ENCODE measurements at places on chromosomes 13 and 19. TPM values are rescaled to one million over a fixed set of nuclear protein-coding genes. Genes with fewer than 3 reads are reported as not detected.

- DNase-seq: no peak
Observed at GRCh38 chr13:113209336-113209758, at the start of gene CUL4A. Gene CUL4A (plus strand): TSS chr13:113209613. CDS start chr13:113209628, 15 bp downstream.

Gene VSTM1
- not detected for total RNA-seq

Gene RPS28
- 1,057 TPM for total RNA-seq

Gene LPAR6
- 3.9 TPM for total RNA-seq

GRCh38 chr13:20049558-20050473 is 91.3 kb downstream of the ZMYM2 start:
- DNase-seq: no peak

DNA sequence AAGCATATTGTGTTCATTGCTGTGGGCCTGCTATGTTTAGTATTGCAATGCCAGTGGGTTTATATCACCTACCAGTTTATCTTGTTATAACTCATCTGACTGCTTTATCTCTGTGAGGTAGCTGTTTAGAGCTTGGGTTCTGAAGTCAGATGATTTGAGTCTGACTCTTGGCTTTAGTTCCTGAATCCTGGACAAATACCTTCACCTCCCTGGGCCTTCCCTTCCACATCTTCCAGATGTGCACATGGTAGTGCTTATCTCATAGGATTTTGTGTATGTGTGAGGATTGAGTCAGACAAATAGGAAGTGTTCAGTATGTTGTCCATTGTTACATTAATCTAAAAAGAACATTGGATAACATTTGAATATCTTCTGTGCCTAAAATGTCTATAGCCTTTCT is 63.5 kb upstream of the ANKRD10 start:
- DNase-seq: no peak

- no peak for DNase-seq
Observed at GRCh38 chr13:95842898-95843297, 166.0 kb downstream of the DNAJC3 start.

GRCh38 chr19:18291590-18292461 is 10.4 kb upstream of the JUND start:
- DNase-seq: no peak

Gene ZNF793
- total RNA-seq: 7.9 TPM

- no peak for DNase-seq
Observed at GRCh38 chr13:113001241-113002140, 32.5 kb downstream of the MCF2L start.

GRCh38 chr19:2037651-2038255 is 13.3 kb downstream of the MKNK2 start:
- DNase-seq: no peak

DNA sequence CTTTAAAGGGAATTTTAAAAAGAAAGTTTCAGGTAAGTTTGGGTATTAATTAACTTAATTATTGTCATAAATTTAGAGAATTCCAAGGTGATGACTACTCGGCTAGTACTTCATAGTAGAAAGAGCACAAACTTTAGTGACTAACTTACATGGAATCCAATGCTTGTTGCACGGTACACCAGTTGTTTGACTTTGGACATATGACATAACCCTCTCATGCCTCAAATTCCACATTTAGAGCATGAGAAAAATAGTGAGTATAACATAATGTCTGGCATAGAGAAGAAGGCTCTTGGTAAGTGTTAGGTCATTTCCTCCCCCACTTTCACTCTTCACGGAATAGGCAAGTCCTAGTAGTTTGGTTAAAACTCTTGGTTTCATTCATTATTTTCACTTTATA is 1249.4 kb upstream of the SLC10A2 start:
- DNase-seq: no peak

DNA sequence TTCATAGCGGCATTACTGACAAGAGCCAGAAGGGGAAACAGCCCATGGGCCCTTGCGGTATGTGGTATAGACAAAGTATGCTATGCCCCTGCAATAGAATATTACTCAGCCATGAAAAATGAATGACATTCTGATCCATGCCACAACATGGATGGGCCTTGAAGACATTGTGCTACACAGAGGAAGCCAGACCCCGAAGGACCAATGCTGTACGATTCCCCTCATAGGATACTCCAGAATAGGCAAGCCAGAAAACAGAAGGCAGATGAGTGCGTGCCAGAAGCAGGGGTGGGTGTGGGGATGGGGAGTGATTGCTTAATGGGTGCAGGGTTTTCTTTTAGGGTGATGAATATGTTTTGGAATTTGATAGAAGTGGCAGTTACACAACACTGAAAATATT is 342.0 kb downstream of the TEX29 start:
- no peak for DNase-seq

Gene UQCR11
- total RNA-seq: 190 TPM

DNA sequence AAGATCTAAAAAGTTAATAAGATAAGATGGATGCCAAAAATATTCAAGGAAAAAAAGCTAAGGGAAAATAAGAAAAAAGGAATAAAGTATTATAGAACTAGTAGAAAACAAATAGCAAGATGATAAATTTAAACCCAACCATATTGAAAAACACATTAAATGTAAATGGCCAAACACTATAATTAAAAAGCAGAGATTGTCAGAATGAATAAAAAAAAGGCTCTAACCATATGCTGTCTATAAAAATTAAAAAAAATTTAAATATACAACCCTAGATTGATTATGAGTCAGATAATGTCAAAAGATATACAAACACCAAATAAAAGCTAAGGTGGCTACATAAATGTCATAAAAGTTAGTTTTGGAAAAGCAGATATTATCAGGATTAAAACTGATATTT is 617.5 kb upstream of the SGCG start:
- DNase-seq: no peak

DNA sequence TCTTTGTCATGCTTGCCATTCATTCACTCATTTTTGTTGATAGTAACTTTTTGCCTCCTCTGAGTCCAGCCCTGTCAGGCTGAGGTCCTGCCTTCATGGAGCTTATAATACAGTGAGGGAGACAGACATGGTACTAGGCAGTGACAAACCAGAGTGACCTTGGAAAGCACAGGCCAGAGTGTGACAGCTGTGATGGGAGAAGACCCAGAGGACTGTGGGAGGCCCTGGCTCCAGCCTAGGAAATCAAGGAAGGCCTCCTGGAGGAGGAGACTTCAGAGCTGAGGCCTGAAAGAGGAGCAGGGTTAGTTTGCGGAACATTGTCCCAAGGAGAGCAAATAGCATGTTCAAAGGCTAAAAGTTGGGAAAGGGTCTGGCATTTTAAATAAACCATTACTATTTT is 20.5 kb downstream of the PAK4 start:
- no peak for DNase-seq

Gene OR1I1
- not detected for total RNA-seq

- DNase-seq: no peak
Observed at GRCh38 chr13:106498158-106498557, 37.3 kb downstream of the EFNB2 start.

GRCh38 chr13:36297366-36298338 is at the start of gene CCDC169:
Gene CCDC169 (minus strand): TSS chr13:36297814. CDS start chr13:36297719, 95 bp downstream.
- DNase-seq: peak; percentile 94

Gene TTC9B
- total RNA-seq: not detected

DNA sequence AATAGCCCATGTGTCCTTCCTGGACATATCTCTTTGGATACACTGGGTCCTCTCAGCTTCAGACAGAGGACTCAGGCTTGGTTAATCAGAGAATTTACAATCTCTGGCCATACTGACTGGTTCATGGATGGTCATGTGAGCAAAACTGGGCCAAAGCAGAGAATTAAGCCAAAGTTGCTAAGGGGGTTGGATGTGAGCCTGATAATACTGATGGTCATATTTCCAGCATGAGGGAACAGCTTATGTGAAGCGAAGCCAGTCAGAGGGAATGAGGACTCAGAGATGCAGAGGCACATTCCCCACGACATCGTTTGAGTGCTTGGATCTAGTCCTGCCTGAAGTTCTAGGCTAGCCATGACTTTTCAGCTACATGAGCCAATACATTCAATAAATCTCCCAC is 22.0 kb upstream of the LRRC4B start:
- no peak for DNase-seq

DNA sequence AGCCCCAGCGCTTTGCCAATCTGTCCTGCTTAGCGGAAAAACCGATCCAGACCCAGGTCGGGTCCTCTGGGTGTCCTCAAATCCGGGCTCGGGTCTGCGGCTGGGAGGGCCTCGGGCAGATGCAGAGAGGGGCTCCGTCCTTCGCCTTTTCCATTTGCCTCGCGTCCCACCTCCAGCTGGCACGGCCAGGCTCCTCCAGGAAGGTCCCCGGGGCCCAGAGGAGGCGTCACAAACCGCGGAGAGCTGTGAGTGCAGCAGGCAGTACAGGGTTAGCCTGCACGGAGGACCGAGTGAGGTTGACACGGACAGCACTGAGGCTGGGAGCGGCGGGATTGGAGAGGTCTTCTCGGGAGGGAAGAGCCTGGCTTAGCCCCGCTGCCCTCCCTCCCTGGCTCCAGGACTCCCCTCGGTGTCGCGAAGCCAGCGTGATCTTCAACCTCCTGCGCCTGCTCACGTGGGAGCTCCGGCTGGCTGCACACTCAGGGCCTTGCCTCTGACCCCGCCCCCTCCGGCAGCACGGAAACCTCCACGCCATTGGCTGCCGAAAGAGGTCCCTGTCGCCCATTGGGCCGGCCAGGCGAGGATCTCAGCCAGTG is 2.8 kb upstream of the IFNL2 start:
- no peak for DNase-seq

Gene TBXA2R
- 5.8 TPM for total RNA-seq

DNA sequence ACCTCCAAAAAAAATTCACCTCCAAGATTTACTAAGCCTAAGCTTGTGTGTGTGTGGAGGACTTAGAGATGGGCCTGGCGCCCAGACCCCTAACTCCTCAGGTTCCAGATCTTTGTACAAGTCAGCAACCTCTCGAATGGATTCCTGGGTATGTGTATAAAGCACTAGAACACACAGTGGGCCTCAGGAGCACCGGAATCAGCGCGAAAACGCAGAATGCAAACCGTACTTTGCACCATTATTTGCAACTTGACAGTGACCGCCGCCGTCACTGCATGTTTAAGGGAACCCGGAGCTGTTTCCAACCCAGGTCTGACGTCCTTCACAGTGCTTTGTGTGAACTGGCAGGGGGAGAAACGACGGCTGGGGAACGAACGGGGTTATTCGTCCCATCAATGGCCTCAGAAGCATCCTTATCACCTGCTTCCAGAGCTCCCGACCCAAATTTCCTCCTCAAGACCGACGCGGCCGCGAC is 688 bp downstream of the ZNF606 start:
- no peak for DNase-seq

- DNase-seq: no peak
Observed at GRCh38 chr19:17232258-17232657, 6.2 kb downstream of the OCEL1 start.

- no peak for DNase-seq
Observed at GRCh38 chr19:13011653-13012389, 16.5 kb downstream of the NFIX start.

GRCh38 chr19:52492994-52493470 is 34.4 kb upstream of the ZNF808 start:
- DNase-seq: no peak

DNA sequence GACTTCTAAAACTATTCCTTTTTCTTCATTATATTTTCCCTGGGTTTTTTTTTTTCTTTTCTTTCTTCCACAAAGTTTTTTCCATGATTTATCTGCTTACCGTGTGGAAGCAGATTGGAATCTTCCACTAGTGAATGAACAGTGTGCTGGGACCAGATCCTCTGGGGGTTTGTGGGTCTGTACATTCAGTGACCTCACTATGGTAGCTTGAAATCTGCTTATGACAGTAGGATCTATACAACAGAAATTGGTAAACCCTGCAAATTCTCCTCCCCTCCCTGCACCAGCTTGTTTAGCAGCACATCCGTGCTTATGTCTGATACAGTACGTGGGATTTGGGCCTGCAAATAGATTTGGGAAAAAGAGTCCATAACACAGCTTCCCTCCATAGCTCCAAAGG is 26.0 kb upstream of the MAB21L1 start:
- DNase-seq: no peak

Gene CGB8
- 3.1 TPM for total RNA-seq

Gene CTXN1
- total RNA-seq: 21.8 TPM

DNA sequence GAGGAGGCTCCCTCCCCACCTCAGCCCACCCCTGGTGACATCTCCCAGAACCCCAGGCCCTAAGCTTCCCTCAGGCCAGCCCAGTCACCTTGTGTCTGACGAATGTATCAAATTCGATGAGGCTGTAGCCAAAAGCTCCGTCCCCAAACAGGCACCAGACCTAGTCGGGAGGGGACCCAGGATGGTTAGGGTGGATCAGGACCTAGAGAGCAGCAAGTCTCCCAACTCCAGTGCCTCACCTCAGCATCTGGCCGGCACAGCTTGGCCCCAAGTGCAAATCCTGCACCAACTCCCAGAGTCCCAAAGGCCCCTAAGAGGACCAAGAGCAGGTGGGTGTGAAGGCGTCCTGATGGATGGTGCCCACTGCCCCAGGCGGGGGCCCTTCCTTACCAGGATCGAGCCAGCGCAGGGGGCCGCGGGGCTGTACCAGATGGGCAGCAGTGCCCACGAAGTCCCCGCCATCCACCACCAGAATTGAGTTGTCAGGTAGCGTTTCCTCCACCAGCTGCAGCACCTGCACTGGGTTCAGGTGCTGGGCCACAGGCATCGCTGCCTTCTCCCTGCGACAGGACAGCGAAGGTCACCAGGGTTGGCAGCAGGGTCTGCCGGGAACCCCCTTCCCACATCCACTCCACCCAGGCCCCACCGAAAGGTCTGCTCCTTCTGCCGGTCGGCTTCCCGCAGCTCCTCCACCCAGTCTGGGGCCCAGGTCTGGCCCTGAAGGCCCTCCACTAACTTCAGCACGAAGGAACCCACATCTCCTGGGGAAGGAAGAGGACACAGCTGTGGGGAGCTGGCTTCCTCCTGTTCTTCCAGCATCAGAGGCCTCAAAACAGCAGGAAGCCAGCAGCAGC is 8.8 kb downstream of the SYDE1 start:
- peak; percentile 92 for DNase-seq

- no peak for DNase-seq
Observed at GRCh38 chr13:80469853-80470381, 129.0 kb upstream of the SPRY2 start.

GRCh38 chr19:16117594-16118033 is 5.9 kb downstream of the RAB8A start:
- DNase-seq: no peak

- no peak for DNase-seq
Observed at GRCh38 chr13:25046274-25046984, 49.5 kb upstream of the PABPC3 start.

GRCh38 chr13:67369895-67370660 is 139.9 kb upstream of the PCDH9 start:
- no peak for DNase-seq

Gene DCUN1D2
- 19.5 TPM for total RNA-seq

GRCh38 chr13:72666391-72666790 is 61.0 kb downstream of the MZT1 start:
- DNase-seq: no peak

GRCh38 chr19:2659856-2660432 is 42.5 kb downstream of the GNG7 start:
- DNase-seq: no peak

Gene SRRM5
- total RNA-seq: 0.27 TPM
